ENCODE measurements at places on chromosomes 1 and 21.

DNA sequence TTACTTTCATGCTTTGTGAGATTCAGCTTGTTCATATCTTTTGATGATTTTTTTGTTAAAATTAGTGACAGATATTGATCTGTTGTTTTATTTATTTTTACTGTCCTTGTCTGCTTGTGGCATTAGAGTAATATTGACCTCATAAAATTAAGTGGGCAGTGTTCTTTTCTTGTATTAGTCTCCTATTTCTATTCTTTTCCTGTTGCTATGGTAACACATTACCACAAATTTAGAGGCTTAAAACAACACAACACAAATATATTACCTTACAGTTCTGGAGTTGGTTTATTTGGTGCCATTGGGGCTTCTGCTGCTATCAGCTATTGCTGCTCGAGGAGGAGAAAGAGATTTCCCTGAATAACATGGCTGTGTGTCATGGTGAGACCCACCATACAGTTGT, 135.7 kb downstream of the C1orf94 start:
- DNase-seq: no peak

DNA sequence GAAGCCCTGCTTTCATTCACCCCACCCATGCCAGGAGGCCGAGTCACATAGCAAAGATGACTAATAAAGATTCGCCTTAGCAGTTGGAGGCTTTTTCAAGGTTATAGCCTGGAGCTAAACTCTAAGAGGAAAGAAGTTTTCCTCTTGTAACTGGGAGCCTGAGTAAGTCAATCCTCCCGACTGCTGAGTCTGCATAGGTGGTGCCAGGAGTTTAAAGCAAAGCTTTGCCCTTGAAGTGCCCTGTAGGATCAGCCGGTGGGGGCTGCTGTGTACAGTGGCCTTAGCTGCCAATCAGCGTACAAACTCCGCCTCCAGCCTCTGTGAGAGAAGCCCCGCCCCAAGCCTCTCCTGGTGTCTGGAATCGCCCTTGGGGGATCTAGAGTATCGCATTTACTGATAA, 147.5 kb upstream of the SPATA6 start:
- DNase-seq: no peak

DNA sequence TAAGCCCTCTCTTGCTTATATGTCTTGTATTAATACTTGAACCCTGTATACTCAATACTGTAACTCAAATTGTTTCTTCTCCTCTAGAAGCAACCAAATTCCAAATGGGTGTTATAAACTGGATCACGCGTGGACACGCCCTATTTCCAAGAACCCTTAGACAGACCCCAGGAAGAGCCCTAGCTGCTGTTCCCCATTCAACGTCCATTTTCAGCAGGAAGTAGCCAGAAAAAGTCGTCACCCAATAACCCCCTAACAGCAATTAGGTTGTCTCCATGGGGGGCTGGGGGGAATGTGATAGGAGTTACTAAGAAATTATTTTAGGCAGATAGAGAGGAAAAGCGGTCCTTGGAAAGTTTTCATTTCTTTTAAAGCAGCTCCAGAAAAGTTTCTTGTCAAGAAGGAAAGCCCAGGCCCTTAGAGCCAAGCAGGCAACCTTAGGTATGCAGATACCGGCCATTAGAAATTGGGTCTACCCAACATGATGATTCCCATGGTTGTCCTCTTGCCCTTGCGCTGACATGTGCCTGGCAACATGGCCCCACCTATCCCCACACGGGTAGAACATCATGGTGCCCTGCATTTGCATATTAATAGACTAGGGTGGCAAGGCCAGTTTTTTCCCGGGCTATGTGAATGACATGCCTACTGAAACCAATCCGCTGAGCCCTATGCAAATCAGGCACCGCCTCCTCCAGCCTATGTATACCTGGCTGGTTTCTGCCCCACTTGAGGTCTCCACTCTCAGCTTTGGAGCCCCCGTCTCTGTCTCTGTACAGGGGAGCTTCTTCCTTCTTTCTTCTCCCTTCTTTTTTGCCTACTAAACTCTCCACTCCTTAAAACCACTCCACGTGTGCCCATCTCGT, 4.0 kb upstream of the CD46 start:
- no peak for DNase-seq

DNA sequence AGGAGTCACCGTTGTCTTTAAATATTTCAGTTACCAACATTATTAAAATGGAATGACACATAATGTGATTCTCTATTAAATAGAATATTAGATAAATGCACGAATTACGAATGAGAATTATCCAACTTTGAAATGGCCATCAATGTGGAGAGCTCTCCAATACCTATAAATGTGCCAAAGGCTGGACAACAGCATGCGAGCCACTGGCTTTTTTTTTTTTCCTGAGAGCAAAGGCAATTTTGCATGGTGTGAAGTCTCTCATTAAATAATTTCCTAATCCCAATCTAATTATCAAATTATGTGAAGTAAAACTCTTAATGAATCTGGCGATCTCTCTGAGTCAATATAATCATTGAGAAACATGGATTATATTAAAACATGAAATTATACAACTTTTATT, 113.5 kb downstream of the KCNT2 start:
- no peak for DNase-seq

- no peak for DNase-seq
Observed at GRCh38 chr1:192024881-192025280, 133.4 kb upstream of the RGS18 start.

GRCh38 chr1:192159781-192160180, 1.5 kb downstream of the RGS18 start:
- no peak for DNase-seq

DNA sequence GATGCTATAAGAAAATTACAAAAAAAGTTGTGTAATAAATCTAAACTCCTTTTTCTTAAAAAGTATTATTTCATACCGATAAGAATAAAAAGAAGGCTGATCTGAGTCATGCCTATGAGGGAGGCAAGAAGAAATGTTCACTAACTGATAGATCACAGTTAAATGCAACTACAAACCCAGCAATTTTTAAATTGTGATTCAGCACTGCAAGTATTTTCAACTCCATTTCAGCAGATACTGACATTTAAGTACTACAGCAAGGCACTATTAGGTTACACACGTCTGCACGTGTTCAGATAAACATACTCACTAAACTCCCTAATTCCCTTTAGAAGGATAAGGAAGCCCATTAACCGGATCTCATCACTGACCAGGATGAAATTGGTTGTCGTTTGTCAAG, 213.3 kb upstream of the ZRANB2 start:
- no peak for DNase-seq

DNA sequence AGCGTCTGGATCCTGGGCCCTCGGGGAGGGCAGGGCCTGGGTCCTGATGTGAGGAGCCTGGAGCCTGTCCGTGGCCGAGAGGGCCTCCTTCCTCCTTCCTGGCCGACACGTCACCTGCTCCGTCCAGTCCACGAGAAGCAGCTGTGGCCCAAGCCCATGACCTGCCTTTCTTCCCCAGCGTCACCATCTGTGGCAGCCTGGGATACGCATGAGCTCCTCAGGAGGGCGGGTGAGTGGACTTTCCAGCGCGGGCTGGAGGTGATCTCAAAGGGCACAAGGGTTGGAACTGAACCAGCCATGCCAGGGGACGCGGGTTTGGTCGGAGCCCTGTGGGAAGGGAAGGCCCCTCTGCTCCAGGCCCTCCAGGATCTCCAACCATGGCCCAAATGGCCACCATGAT, 90.4 kb downstream of the DHRS3 start:
- DNase-seq: no peak

DNA sequence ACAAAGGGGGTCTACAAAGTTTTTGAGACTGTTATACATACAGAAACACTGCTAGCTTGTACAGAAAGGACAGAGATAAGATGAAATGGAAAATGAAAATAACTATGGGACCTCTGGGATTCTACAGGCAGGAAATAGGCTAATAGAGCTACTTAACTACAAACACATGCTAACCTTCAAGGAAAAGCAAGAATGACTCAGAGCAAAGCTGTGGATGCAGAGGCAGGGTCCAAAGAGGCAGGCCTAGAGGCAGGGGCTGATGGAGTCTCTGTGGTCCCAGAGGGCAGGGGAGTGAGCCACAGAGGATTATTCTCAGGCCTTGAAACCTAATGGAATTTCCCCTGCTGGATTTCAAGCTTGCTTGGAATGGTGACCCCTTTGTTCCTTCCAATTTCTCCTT, 18.7 kb upstream of the GOLT1A start:
- DNase-seq: no peak

DNA sequence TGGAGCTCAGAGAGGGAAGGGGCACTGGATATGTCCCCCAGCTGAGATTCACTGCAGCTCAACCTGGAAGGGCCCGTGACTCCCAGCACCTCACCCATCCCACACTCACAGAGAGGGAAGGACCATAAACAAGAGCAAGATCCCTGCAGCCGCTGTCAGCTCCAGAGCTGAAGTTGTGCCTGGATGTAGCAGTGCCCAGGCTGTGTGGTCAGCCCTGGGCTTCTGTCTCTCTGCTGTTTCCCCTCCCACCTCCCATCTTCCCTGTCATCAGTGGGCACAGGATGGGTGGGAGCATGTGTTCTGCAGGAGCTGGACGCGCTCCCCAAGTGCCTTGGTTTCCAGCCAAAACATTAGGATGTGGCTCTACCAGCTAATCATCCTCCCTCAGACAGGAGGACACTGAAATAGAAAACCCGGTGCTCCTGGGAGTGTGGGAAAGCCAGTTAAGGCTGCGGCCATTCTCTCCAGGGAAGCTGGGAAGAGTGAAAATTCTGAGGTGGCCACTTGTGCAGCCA, 282.7 kb downstream of the NPHP4 start:
- no peak for DNase-seq

GRCh38 chr1:16015960-16016901, 1.6 kb downstream of the HSPB7 start:
- no peak for DNase-seq

GRCh38 chr1:56045062-56045461, 534.3 kb downstream of the PLPP3 start:
- DNase-seq: no peak
